RPMI7951 (cell line): ENCODE measurements at places on chromosomes 1 and 21.

DNA sequence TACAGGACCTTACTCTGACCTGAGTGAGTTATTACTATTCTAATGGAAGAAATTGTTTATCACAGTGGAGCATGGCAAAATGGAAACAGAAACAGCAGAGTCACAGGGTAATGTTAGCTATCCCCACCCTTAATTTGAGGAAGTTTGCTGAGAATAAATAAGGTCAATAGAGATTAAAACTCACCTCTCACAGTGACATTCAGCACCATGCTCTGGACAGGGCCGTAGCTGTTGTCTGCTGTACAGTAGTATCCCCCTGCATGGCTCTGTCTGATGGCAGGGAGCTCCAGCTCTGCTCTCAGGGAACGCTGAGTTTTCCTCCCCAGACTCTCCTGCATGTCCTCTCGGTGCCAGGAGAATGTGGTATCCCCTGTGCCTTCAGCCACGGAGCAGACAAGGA is 11.9 kb downstream of the FCRL4 start:
- no peak for DNase-seq

DNA sequence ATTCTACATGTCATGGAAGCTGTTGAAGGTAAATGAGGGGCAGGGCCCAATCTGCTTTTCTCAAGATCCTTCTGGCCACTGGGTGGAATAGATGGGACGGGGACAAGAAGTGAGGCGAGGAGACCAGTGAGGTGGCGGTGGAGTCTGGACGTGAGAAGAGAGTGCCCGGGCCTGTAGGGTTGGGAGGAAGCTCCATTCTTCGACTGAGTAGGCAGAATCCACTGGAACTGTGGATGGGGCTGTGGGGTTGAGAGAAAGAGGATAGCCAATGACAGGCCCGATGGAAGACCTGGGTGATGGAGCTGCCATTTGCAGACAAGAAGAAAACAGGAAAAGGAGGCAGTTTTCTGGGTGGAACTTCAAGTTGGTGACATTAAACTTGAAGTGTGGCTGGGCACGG is 10.3 kb downstream of the SLC1A7 start:
- no peak for DNase-seq

GRCh38 chr1:178684542-178685000 is 40.5 kb upstream of the RALGPS2 start:
- peak; percentile 76 for DNase-seq

- no peak for DNase-seq
These were observed 801 bp upstream of the GORAB start for GRCh38 chr1:170530972-170531757.

DNA sequence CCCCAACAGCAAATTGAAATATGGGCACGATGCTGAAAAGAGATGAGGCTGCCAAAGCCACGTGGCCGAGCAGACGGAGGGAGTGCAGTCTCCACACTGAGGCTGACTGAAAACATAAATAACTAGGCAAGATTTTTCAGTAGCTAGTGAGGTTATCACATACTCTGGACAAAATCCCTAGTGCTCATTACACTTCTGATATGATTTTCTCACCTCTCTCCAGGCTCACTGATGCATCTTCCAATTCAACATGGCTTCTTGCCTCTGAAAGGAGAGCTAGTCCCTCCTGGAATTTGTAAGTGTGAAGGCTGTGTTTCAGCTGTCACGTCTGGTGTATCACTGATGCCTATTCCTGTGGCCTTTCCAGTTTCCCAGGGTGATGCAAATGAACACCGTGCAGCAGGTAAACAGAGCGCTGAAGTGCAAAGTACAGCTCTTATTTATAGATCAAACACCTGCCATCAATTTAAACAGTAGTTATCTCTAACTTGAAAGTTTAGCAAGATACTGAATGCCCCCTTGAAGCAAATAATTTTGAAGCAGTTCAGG is 656.1 kb downstream of the KIF26B start:
- DNase-seq, result no peak

GRCh38 chr1:224722838-224723237 is 106.7 kb downstream of the CNIH3 start:
- DNase-seq, result no peak

DNA sequence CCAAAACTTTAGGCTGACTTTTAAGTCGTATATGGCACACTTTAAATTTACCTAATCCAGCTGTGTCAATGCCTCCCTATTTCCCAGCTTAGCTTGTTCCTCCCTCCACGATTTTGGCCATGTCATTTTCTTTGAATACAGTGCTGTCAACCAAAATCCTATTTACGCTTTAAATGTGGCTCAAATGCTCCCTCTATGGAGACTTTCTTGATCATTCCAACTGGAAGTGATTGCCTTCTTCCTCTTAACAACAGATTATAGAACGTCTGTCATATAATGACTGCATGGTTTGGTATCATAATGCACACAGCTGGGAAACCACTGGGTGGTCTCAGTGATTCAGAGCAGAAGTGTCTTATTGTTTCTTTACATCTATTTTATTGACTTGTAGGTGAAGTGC is 18.9 kb upstream of the BATF3 start:
- peak; percentile 27 for DNase-seq

DNA sequence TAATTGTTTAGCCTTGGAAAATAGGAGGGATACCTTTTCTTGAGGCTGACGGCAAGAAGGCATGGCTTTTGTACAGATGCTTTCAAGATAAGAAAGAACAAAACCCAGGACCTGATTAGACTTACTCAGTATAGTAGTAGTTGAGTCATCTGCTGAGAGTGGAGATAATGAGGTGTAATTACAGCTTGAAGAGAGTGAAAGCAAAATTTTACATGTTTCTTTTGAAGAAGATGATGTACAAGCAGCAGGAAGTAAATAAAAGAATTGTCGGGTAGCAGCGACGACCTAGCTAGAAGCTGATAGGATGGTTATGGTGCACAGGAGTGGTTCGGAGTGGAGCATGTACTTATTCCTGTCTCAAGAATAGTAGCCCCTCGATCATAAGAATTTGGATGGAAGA is 6.6 kb downstream of the ANGPTL1 start:
- no peak for DNase-seq

DNA sequence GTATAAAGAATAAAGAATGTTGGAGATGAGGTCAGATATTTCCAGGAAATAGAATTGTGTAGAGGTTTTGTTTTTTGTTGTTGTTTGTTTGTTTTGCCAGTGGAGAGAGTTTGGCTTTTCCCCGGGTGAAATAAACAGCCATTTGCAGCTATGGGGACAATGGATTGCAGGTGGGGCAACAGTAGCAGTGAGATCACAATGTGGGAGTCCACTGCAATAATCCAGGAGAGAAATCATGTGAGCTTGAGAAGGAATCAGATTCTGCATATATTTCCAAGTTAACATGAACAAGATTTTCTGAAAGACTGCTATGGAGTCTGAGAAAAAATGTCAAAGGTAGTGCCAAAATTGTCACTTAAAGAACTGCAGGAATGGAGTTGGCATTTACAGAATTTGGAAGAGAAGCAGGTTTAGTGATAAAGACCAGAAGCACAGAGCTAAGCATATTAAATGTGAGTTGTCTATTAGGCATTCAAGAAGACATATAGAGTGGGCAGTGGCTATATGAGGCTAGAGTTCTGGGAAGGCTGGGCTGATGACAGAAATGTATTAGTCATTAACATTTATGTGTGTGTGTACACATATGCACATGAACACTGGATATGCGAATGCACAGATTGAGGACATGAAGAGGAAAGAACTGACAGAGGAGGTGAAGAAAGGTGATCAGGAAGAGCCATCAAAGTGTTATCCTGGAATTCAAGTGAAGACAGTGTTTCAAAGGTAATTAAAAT is 729.6 kb upstream of the PTBP2 start:
- no peak for DNase-seq

DNA sequence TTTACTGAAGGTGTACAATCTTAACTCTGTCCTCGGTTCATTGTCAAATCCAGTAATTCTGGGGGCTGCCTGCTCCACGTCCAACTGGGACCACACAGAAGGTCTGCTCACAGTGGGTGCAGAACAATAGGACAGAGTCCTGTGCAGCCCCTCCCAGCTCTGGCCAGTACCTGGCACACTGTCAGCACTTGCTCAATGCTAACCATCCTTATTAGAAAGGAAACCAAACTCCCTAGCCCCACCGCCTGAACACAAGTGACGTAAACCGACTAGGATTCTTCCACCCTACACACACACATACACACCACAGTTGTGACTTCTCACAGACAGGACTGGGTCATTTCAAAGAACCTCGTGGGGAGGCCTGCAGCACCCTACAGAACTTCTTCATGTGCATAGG is 5.2 kb downstream of the BCAR3 start:
- no peak for DNase-seq

GRCh38 chr1:47440599-47441081 is 2.8 kb downstream of the FOXD2 start:
- DNase-seq, result no peak

- no peak for DNase-seq
These were observed 883 bp downstream of the LAMTOR2 start for GRCh38 chr1:156055281-156056048.

DNA sequence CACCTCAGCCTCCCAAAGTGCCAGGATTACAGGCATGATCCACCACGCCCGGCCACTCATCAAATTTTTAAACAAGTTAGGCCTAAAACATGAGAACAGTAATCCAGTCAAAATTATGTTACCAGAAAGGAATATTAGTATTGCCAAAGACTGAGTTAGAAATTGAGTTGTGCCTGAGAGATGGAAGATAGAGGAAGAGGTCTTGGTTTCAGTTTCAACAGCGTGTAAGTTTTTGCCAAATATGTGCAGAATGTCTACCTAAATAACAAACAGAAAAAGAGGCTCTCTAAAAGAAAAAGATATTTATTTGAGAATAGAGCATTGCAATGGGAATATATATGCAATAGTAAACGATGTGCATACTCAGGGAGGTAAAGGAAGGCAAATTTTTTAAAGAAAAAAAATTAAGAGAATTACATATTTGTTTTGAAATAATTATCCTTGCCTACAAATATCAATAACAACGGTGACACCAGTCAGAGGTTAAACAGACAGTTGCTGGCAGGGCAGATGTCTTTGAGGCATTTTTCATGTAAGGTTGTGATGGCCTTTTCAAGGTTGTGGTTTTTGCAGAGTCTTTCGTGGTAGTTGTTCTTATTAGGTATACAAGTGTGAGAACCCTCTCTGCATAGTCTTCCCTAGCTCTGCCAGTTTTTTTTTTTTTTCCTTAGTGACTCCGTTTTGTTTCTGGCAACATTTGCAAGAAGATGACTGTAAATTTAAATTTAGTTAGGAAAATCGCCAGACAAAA is 2.2 kb upstream of the CD1B start:
- no peak for DNase-seq

DNA sequence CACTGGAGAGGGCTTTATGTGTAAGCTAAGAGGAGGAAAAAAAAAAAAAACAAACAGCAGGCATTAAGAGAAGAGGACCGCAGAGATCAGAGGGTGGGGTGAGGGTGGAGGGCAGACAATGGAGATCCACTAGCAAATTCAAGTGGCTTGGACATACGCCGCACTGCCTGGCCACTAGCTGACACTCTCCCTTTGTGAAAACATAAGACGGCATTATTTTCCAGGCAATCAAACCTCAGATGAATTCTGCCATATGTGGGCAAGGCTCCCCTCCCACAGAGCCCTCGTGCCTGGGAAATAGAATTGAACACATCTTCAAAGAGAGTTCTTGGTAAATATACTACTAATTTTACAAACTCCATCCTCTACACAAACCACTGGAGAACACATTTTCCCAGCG is 53.6 kb downstream of the ERG start:
- no peak for DNase-seq

- DNase-seq, result no peak
These were observed 1.1 kb upstream of the PADI4 start for GRCh38 chr1:17306921-17307320.

- DNase-seq, result no peak
These were observed 22.0 kb downstream of the SLC44A5 start for GRCh38 chr1:75588779-75589475.

DNA sequence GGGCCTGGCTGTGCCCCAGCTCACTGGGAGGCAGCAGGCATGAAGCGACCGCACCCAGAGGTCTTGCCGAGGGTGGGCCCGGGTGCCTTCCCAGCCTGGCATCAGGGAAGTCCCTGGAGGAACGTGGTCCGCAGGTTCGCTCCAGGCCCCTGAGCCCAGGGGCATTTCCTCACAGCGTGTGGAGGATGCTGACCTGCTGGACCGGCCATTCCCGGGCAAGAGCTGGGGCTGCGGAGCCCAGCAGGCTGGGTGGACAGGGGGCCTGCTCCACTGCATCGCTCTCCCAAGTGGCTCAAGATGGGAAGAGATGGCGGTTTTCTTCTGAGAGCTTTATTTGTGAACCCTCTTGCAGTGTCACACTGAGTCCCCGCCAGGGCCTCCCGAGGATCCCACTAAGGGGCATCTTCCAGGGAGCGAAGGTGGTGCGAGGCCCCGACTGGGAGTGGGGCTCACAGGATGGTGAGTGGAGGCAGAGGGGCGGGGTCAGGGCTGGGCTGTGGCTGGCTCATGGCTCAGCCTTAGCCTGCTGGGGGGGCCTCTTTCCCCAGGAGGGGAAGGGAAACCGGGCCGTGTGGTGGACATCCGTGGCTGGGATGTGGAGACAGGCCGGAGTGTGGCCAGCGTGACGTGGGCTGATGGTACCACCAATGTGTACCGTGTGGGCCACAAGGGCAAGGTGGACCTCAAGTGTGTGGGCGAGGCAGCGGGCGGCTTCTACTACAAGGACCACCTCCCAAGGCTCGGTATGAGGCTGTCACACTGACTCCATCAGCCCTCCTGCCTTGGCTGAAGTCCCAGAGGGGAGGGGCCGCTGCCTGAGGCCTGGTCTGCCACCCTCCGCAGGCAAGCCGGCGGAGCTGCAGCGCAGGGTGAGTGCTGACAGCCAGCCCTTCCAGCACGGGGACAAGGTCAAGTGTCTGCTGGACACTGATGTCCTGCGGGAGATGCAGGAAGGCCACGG is 7.2 kb upstream of the MMP23B start:
- no peak for DNase-seq

DNA sequence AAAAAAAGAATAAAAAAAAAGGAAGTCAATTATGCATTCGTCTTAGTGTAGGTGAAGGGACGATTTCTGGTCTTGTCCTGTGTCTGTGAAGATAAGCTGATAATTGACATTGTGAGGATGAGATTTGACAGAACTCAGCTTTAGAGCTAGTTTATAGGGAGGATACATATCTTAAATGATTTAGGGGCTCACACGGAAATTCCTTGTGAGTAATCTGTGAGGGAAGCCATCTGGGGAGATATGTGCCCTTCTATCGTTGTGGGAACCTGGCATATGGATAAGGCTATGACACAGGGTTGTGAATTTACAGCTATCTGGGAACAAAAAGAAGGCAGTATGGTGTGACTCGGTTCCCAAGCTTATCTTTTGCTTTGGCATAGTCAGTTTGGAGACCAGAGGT is 71.1 kb downstream of the RABGAP1L start:
- no peak for DNase-seq

GRCh38 chr1:237181743-237182317 is 139.8 kb downstream of the RYR2 start:
- peak; percentile 5 for DNase-seq

GRCh38 chr21:46005081-46005480 is 23.5 kb downstream of the COL6A1 start:
- no peak for DNase-seq
